T1000 (cell line): ENCODE measurements at places on chromosomes 16 and 17.

DNA sequence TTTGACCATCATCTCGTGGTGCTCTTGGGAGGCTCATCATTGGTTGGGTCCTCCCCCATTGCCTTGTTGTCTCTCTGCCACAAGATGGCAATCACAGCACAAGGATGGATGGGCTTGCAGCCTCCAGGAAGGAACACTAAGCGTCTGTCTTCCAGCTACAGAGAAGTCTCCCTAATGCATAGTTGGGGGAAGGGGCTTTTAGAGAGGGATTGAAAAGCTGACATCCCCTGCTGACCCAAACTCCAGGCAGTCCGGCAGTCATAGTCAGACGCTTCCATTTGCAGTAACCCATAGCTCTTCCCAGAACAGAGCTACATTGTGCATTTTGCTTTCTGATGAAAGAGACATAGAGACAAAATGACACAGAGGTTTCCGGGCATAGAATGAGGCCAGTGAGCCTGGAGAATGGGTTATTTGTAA is 111.4 kb downstream of the UTP18 start:
- DNase-seq: no peak

GRCh38 chr17:63398680-63399079 is 47.4 kb downstream of the CYB561 start:
- DNase-seq: no peak

- DNase-seq: no peak
Measured at GRCh38 chr17:63442549-63443035, 3.5 kb downstream of the CYB561 start.

DNA sequence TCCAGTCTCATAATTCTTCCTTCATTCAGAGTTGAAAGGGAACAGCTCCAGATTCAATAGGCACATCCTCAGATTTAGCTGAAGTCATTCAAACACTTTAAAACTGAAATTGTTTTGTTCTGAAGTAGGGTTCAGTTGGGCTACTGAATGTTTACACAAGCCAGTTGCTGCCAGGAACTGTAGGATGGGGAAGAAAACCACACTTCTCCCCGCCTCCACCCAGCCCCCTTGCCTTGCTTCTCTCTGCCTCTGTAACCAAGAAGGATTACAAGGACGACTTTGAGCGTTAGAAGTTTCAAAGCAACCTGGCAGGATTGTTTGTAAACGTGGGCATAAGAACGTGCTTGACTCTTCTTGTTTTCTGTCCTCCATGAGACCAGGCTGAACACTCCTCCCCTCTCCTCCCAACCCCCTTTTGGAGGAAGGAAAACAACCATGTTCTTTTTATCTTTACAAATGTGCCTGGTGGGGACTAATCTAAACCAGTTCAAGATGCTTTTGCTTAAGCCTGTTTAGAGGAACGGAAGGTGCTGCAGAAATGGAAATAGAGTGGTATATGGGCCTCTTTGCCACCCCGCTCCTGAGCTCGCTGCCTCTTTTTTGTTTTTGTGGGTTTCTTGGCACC is 287.9 kb downstream of the FTO start:
- no peak for DNase-seq

GRCh38 chr16:23333831-23334456 is 31.8 kb downstream of the SCNN1B start:
- no peak for DNase-seq

GRCh38 chr17:82213251-82214011 is 789 bp upstream of the CCDC57 start:
- no peak for DNase-seq

DNA sequence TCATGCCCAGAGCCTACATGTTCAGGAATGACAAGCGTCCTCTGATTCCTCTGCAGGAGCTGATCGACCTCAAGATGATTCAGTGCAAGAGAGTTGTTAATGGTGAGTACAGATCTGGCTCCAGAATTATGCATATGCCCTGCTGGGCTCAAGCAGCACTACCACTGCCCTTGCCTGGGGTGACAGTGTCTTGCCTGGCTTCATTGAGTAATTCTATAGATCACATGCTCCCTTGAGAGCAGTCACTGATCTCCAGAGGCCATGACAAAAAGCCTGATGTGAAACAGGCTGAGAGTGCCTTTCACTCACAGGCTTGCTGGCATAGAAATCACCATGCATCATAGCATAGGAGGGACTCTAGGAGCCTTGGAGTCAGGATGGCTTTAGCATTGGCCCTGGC is 26.4 kb downstream of the DUS2 start:
- DNase-seq: no peak

GRCh38 chr17:57810721-57811637 is 38.9 kb downstream of the MRPS23 start:
- DNase-seq: no peak

GRCh38 chr17:35002876-35003551 is 22.7 kb downstream of the LIG3 start:
- no peak for DNase-seq

DNA sequence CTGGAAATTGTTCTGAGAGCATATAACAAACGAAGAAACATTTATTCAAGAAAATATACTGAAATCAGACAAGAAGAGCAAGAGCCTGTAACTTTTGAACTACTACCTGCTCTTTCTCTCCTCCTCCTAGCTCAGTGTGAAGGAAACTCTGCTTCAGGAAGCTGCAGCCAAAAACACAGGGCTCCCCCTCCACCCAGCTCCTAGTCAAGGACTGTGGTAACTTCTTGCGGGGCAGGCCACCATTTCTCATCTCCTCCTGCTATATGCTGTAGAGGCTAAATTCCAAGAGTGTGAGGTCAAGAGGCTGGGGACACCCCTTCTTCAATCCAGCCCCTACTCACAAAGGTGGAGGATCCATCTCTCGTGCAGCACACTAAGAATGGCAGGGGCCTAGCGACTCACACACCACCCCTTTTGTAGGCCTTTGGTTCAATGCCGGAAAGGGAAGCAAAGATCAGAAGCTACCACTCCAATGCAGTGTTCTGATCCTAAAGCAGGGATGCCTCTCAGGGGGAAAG is 74.6 kb downstream of the ITFG1 start:
- DNase-seq: no peak

DNA sequence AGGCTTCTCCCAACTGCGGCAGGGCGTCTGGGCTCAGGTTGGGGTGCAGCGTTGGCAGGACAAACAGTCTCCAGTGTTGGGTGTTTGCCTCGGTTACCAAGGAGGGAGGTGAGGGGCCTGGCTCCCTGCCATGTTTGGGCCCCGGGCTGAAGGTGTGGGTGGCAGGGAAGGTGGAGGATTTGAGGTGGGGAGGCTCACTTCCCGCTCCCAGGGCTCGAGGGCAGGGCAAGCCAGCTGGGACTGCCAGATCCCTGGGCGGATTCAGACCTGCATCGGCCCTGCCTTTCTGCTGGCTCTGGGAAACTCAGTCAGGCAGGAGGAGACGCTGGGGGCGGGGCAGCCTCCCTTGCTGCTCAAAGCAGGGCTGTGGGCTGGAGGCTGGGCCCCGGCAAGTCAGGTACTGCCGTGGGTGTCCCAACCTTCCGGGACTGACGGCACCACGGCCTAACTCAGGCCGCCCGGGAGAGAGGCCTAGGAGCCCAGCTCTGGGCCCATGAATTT is 31.3 kb upstream of the KRT17 start:
- no peak for DNase-seq

DNA sequence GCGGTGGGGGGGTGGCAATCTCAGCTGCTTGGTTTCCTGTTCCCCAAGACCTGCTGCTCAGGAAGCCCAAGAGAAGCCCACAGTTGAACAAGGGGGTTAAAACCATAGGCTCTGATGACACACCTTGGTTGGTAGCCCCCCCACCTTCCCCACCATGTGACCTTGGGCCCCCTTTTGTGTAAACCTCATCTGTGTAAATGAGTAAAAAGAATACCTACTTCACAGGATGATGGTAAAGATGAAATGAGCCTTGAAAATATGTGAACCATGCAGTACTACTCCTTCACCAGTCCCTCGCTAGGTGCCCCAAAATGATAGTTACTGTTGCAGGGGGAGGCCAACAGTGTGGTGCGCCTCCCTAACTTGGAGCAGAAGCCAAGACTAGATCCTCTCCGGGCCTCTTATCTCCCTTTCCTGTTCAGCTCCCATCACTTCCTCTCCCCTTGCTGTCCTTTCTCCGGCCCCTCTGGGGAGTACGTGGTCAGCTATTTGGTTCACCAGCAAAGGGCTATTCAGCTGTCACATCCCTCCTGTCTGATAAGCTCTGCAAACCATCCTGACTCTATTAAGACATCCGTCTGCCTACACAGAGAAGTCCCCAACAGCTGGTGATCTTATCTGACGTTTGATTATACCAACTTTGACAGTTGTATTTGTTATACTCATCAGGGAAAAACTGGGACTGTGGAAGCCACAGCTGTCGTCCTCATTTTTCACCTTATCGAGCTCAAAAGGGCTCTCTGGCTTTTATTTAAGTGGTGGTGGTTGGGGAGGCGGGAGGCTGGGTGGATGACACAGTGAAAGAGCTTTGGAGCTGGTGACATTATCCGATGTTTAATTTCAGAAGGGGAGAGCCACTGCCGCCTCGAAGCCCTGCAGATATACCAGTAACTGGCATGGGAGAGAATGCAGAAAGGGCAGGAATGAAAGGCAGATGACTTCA is 19.9 kb downstream of the DCAKD start:
- no peak for DNase-seq

DNA sequence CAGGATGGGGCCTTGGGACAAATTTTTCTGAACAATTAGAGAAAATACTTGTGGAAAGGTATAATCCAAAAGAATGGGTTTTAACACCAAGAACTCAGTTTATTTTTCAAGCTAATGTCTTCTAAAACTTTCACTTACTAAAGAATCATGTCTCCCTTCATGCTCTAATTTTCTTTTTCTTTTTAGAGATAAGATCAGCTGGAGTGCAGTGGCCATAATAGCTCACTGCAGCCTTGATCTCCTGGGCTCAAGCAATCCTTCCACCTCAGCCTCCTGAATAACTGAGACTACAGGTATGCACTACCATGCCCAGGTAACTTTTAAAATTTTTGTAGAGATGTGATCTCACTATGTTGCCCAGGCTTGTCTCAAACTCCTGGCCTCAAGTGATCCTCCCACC is 5.5 kb downstream of the OR4D1 start:
- DNase-seq: no peak

DNA sequence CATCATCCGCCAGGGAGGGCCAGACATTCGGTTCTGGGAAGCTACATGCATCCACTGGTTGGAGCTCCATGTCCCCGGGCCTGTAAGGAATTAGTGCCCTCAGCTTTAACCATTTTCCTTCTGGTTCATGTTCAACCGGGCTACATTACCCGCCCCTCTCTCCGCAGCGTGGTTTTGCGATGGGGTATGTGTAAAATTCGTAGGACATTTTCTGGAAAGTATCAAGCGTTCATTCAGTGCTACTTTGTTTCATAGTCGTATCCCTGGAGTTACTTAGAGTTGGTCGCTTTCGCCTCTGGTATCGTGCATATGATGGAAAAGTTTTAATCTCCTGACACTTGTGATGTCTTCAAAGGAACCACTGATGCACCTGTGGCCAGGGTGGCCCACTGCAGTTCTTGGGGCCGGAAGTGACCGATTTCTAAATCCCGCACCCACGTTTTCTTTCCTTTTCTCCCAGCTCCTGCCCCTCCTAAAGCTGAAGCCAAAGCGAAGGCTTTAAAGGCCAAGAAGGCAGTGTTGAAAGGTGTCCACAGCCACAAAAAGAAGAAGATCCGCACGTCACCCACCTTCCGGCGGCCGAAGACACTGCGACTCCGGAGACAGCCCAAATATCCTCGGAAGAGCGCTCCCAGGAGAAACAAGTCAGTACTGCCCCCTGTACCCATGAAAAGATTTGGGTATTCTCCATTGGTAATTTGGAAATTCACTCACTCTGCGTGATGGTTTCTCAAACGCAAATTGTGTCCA is 637 bp downstream of the RPL23A start:
- DNase-seq: no peak

GRCh38 chr17:81417879-81418709 is 22.8 kb downstream of the BAHCC1 start:
- DNase-seq: no peak

DNA sequence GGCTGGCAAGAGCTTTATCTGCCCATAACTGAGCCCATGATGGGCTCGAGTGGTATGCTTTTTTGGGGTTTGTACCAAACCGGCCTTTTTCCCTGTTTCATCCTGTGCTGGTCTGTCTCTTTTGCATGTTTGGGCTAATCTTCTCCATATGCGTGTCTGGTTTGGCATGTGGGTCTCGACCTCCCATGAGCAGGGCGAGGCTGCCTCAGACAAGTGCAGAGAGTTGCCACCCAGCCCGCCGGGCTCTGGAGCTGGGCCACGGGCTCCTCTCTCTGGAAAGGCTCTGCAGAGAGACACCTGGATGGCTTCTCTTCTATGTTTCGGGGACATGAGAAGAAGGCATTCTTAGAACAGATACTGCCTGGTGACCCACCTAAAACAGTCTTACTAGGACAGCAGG is 67.8 kb upstream of the TBX2 start:
- no peak for DNase-seq
